ENCODE measurements at places on chromosomes 6 and 20.

DNA sequence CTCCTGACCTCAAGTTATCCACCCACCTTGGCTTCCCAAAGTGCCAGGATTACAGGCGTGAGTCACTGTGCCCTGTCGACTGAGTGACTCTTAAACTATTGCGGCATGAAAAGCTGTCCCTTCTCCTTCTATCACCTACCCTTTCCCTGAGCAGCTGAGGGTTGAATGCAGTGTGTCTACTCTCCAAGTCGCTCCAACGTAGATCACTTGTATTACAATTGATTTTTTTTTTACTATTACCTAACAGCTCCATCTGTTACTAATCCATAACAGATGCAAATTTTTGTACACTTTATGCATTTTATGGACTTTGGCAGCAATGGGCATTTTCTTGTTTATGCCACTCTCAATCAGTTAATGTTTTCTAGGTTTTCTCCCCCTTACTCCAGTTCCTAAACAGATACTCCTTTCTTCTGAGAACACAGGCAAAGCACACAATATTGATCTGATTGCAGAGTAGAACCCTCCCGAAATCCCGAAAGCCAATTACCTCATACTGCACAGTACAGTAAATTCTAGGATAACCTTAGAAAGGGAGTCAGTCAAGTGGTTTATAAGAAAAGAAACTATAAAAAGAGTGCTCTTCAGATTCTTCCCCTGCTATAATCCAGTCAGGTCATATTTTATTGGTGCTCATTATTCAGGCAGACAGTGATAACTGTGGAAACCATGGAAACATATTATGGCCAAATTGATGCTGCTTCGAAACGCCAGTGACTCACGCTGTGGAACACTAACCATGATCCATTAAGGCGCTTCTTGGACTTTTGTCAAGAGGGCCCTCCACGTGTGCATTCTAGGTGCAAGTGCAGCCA lies 273.0 kb downstream of the ADGB start:
- no peak for DNase-seq

- no peak for DNase-seq
These were observed 604.1 kb upstream of the POU3F2 start for GRCh38 chr6:98230250-98230649.

DNA sequence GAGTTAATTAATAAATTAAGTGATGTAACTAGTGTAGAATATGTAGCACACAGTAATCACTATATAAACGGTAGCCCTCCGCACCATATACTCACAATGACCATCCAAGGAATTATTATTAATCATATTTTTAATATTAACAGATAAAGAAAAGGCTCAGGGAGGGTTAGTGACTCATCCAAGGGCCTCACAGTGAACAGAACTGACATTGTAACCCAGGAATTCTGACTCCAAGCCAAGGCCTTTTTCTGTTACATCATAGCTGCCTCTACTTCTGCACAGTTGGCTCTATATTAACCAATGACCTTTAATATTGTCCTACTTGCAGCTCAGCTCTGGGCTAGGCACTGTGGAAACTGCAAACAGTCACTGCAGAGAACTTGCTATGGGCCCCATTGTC lies 117.5 kb upstream of the SIRPG start:
- DNase-seq = no peak

DNA sequence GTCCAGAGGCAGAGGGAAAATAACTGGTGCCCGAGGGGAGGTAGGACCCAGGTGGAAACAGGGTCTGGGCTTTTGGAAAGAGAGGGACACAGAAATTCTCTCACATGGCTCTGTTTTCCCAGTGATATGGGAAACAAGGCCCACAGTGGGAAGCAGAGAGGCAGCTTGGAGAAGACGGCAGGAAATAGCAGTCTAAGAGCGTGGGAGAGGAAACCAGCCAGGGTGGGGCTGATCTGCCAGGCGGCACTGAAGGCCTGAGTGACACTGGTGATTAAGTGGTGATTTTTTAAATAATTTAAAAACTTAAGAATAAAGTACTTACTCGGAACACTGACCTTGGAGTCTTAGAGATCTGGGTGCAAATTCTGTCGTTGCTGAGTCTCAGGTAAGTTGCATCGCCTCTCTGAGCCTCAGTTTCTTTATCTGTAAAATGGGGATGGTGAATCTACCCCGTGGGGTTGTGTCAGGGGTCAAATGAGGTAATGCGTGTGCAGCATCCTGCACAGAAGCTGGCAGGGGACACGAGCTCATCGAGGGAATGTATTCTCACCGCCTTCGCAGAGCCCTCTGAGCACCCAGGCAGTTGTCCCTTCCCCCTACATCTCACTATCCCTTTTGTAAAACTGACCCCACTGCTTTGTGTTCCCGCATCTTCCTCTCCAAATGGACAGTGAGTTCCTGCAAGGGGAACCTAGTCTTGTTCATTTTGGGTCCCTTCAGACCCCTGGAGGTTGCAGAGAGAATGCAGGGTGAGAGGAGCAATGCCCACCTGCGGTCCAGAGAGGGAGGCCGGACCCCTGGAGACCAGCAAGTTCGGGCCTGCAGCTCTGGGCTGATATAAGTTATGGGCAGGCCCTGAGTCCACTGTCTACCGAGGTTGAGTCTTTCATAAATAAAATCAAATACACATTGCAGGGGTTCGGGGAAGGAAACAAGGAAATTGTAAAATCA lies 228.6 kb upstream of the PMEPA1 start:
- no peak for DNase-seq

- no peak for DNase-seq
These were observed 1082.4 kb upstream of the FLRT3 start for GRCh38 chr20:15419856-15420255.

- no peak for DNase-seq
These were observed 118.4 kb upstream of the RUNX2 start for GRCh38 chr6:45209762-45210161.
